ENCODE measurements at places on chromosomes 11 and 22. TPM values are rescaled to one million over a fixed set of nuclear protein-coding genes. Genes with fewer than 3 reads are reported as not detected.

KDELR3 gene
- total RNA-seq = 0.95 TPM

RIMBP3B gene
- total RNA-seq = 0.08 TPM

ACP2 gene
- total RNA-seq = 7.1 TPM

GDPD4 gene
- total RNA-seq = not detected

CCDC116 gene
- 0.13 TPM for total RNA-seq

KMT5B gene
- total RNA-seq = 25.9 TPM
